ENCODE measurements at places on chromosomes 6 and 20. TPM values are rescaled to one million over a fixed set of nuclear protein-coding genes. Genes with fewer than 3 reads are reported as not detected.

The GLO1 gene
- 99.3 TPM for total RNA-seq

The IRF4 gene
- total RNA-seq = 0.45 TPM

The HFE gene
- 8.8 TPM for total RNA-seq

The HNF4A gene
- total RNA-seq = 11.9 TPM

The PGC gene
- not detected for total RNA-seq

The SNX3 gene
- 81.9 TPM for total RNA-seq

The SLC4A11 gene
- 7.5 TPM for total RNA-seq

The COL12A1 gene
- total RNA-seq = 5.1 TPM

The ENPP1 gene
- 1.2 TPM for total RNA-seq

The RUNX2 gene
- total RNA-seq = 1.2 TPM

The RBM12 gene
- total RNA-seq = 76.0 TPM

The RSPO4 gene
- not detected for total RNA-seq

The MATN4 gene
- 0.06 TPM for total RNA-seq

The ENTPD6 gene
- 132 TPM for total RNA-seq

The SLC16A10 gene
- total RNA-seq = 0.48 TPM

The KIFC1 gene
- 47.9 TPM for total RNA-seq

The HLA-DRB1 gene
- not detected for total RNA-seq

The SPDEF gene
- total RNA-seq = 2.4 TPM

The KCNB1 gene
- total RNA-seq = 0.42 TPM

The GNMT gene
- 0.10 TPM for total RNA-seq

The TMEM242 gene
- 6.9 TPM for total RNA-seq

The BANF2 gene
- total RNA-seq = not detected

The METTL24 gene
- total RNA-seq = not detected

The ADGB gene
- not detected for total RNA-seq

The GABRR2 gene
- total RNA-seq = 0.05 TPM

The DBNDD2 gene
- 28.9 TPM for total RNA-seq

The SPATS1 gene
- total RNA-seq = not detected

The CCN5 gene
- 29.3 TPM for total RNA-seq

The RAB32 gene
- 46.0 TPM for total RNA-seq

The PDE7B gene
- 1.4 TPM for total RNA-seq

The SMOC2 gene
- not detected for total RNA-seq

The CTCFL gene
- total RNA-seq = 0.06 TPM

The STMND1 gene
- total RNA-seq = not detected

The HCK gene
- total RNA-seq = 0.12 TPM

The SDCBP2 gene
- 1.4 TPM for total RNA-seq

The BMP5 gene
- total RNA-seq = not detected

The IMPG1 gene
- not detected for total RNA-seq

The TMEM244 gene
- not detected for total RNA-seq

The WFDC6 gene
- not detected for total RNA-seq

The NKAPL gene
- not detected for total RNA-seq

The SLPI gene
- total RNA-seq = 9.3 TPM

The NINL gene
- 14.5 TPM for total RNA-seq

The RGS17 gene
- total RNA-seq = 7.2 TPM

The LTA gene
- 0.23 TPM for total RNA-seq

The SLC22A2 gene
- total RNA-seq = not detected

The APCDD1L gene
- 0.07 TPM for total RNA-seq

The TNXB gene
- total RNA-seq = 0.46 TPM

The KIAA1586 gene
- total RNA-seq = 5.1 TPM

The ZSWIM3 gene
- total RNA-seq = 1.9 TPM

The PHACTR1 gene
- total RNA-seq = not detected

The SOX4 gene
- total RNA-seq = 11.8 TPM

The ZNF512B gene
- 13.9 TPM for total RNA-seq

The NUP43 gene
- total RNA-seq = 14.9 TPM

The TTBK1 gene
- total RNA-seq = 0.05 TPM

The PPP1R14C gene
- total RNA-seq = 0.89 TPM

The GINS1 gene
- 32.5 TPM for total RNA-seq

The CCM2L gene
- total RNA-seq = 0.33 TPM

The PLEKHG1 gene
- 0.38 TPM for total RNA-seq

The MCHR2 gene
- not detected for total RNA-seq

Data from A549 treated with CORT108297 at 1 μM for 4 hours (cell line).